ENCODE measurements at places on chromosomes 5 and 9.

- DNase-seq, result peak; percentile 11
These were observed 1.8 kb upstream of the CFAP95 start for GRCh38 chr9:69818750-69819345.

DNA sequence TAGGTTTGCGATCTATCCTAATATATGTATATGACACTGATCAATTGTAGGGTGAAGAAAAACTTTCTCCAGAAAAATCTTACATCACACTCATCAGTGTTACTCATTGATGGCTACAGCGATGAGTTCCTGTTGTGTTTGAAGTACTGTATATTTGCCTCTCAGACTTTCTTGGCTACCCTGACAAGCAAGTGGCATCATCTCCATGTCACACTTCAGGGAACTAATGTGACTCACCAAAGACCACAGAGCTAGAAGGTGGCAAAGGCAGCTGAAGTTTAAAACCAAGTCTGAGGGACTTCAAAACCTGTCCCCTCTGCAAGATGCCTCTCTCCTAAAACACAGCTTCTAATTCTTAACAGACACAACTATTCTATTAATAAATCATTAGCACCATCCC is 451.4 kb downstream of the CTNND2 start:
- no peak for DNase-seq

DNA sequence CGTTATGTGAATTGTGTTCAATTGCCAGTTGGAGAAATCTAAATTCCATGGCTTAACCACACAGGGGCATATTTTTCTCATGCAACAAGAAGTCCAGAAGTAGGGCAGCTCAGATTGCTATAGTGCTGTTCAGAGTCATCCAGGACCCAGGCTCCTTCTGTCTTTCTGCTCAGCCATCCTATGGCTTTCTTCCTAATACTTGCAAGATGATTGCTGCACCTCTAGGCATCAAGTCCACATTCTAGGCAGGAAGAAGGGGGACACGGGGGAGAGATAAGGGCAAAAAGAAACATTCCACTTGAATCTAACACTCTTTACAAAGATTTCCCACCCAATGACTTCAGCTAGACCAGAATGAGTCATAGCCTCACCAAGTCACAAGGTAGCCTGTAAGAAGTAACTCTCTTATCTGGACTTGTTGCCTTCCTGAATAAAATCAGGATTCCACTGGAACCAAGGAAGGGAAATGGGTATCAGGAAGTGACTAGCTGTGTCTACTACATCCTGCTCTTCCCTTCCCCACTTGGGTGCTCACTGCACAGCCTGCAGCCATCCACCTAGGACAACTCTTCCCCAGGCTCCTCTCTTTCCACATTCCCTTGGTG is 5.3 kb downstream of the ERAP2 start:
- no peak for DNase-seq

GRCh38 chr9:36772449-36773403 is 200.0 kb downstream of the MELK start:
- DNase-seq, result no peak

- no peak for DNase-seq
These were observed 2.5 kb upstream of the SLC25A48 start for GRCh38 chr5:135831851-135832555.
